AML-193 (cell line): ENCODE measurements at places on chromosomes 3 and 15.

DNA sequence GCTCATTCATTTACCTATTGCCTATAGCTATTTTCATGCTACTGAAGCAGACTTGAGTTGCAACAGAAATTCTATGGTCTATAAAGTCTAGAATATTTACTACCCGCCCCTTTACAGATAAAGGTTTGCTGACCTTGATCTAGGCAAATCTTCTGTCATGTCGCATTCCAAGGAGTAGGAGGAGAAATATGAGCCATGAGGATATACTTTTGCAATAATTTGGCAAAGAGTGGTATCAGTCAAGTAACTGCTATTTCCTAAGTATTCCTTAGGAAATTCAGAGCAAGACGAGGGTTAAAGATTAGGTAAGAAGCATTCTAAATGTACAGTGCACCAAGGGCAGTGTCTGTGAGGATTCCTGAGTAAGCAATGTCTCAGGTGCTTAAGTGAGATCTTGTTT, 121.0 kb upstream of the NUDT16 start:
- no peak for DNase-seq

DNA sequence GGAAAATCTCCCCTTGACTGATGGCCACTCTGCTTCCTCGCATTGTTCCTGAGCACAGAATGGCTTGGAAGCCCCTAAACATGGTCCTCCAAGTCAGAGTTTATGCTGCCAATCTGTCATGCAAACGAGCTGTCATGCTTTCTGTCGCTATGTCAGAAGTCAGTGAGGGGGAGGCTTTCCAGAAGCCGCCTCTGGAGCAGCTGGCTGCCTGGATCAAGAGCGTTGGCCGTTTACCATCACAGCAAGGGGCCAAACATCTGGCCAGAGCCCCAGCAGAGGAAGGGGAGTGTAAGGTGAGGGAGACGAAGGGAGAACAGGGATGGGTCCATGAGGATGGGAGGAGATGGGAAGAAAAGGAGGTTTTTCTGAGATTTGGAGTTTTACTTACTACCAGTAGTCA, 372.6 kb upstream of the NR2F2 start:
- no peak for DNase-seq

- peak; percentile 17 for DNase-seq
Observed at GRCh38 chr15:92921215-92922131, 21.3 kb downstream of the CHD2 start.

DNA sequence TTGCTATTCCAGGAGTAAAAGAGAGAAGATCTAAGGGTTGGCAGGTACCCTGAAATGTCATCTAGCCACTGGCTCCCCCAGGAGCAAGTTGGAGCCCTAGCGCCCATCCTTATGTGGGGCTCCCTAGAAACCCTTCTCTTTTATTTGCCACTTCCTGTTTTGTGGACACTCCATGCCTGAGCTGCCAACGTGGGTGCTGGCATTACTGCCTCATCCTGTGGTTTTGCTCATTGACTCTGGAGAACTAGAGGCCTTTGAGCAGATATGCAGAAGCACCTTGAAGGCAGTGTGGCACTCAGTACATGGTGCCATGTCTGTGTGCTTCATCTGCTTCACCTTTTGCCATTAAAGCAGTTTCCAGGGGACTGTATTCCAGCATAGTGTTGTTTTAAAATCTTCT, 8.1 kb downstream of the EDEM1 start:
- DNase-seq = peak; percentile 95
